ENCODE measurements at places on chromosomes 3 and 15.

- DNase-seq: no peak
Observed at GRCh38 chr15:60389261-60390077, 8.3 kb downstream of the ANXA2 start.

DNA sequence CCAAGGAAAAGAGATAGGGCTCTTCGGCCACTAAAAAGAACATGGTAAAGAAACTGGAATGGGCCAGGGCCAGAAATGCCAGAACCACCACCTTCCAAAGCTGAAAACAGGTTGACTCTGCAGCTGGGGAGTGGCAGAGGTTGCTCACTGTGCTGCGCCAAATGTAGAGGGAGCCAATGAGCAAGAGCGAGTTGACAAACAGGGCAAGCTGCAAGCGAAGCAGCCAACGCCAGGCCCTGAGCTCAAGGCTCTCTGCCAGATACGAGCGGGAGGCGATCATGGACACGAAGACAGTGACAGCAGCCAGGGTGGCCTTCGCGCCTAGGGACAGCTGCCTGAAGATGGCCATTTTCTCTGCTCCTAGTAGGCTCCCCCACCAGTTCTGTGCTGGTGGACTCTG is 3.1 kb downstream of the GLB1 start:
- DNase-seq: peak; percentile 59

GRCh38 chr15:82122746-82123400 is 77.1 kb upstream of the MEX3B start:
- no peak for DNase-seq

DNA sequence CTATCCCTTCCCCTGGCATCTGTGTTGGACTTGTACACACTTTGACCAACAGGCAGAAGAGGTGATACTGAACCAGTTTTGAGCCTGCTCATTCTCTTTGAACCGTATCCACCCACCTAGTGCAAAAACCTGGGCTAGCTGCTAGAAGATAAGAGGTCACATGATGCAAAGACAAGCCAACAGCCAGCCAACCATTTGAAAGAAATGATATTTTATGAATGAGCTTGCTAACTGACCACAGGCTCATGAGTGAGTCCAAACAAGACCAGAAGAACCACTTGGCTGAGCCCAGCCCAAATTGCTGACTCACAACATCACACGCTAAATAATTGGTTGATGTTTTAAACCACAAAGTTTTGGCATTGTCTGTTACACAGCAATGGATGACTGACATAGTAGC is 74.0 kb upstream of the CTNNB1 start:
- no peak for DNase-seq

DNA sequence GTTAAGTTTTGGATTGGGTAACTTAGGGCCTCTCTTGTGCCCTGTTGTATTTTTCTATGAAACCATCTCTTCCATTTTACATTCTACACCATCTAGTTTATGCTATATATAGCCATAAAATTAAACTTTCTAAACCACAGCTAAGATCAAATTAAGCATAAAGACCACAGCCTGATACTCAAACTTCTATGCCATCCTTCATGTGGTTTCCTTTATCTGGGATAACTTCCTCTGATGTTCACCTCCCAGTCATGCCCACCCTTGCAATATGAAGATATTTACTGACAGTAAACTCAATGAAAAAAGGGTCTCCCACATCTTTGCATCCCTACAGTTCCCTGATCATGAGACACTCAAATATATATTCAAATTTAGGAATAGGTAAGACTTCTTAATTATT is 4.2 kb downstream of the SELENOK start:
- no peak for DNase-seq

GRCh38 chr15:67765701-67766100 is 59.6 kb upstream of the SKOR1 start:
- no peak for DNase-seq

DNA sequence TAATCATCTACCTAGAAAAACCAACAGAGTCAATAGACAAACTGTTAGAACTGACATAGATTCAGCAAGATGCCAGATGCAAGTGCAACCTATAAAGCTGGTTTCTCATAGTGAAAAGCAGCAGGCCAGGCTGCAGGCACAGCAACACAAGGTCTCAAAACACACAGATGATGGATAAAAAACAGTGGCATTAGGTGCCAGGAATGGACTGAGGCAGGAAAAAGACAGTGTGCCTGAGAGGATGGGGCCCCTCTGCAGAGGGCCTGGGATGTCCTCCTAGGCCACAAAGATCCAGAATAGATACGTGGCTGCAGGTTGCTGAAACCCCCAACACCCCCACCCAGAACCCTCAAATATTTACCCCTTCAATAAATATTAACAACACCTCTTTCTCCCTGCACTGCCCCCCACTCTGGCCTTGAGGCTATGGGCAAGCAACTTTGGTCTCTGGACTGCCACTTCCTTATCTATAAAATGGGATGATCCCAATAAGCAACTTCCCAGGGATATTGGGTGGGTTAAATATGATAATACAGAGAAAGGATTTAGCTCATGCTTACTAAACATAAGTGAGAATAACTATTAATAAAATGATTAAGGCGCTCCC is 35.2 kb upstream of the FGD5 start:
- no peak for DNase-seq

GRCh38 chr15:42544853-42545629 is 3.6 kb downstream of the LRRC57 start:
- DNase-seq: no peak
